HCEC 1CT (cell line): ENCODE measurements at places on chromosomes 5 and 9.

DNA sequence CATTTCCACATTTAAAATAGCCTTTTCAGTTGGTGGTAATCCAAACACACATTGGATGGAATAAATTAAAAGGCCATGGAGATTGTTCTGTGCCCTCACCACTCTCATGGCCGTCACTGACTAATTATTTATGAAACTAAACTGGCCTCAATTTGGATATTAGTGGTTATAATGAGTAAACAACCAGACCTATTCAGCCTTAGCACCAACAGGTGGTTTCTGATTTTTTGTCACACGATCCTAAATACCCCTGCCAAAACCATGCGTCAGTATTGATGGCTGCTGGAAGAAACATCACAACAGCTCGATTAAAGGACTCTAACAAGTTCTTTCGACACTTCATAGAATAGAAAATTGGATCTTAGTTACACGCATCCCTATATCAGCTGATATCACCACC, 276.0 kb upstream of the DAP start:
- DNase-seq = no peak

- DNase-seq = no peak
Measured at GRCh38 chr9:93139365-93140182, 5.5 kb upstream of the NINJ1 start.

- DNase-seq = no peak
Measured at GRCh38 chr5:10757043-10757442, 4.0 kb downstream of the DAP start.

DNA sequence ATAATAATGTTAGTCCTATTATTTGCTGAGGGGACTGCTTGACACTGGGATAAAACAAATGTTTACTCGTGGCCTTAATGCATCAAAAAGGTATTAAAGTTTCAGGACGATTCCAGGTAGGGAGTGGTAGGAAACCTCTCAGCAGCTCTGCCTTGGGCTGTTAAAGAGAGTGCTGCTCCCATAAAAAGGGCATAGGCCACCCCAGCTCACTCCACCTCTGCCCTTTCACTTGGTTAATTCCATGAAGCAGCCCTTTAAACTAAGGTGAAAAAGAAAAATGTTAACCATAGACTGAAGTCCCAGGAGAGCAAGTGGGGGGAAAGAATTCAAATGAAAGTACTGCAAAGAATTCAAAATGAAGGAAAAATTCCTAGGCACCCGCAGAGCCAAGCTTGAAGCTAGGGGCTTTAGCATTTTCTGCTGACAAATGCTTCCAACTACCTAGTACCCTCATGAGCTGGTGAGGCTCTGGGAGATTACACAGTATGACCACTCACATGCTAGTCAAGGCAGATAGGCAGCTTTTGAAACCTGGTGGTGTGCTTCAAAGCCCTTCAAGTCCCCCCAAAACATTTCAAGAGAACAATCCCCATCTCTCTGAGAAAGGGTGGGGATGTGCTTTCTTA, 8.5 kb downstream of the KLF9 start:
- DNase-seq = no peak

DNA sequence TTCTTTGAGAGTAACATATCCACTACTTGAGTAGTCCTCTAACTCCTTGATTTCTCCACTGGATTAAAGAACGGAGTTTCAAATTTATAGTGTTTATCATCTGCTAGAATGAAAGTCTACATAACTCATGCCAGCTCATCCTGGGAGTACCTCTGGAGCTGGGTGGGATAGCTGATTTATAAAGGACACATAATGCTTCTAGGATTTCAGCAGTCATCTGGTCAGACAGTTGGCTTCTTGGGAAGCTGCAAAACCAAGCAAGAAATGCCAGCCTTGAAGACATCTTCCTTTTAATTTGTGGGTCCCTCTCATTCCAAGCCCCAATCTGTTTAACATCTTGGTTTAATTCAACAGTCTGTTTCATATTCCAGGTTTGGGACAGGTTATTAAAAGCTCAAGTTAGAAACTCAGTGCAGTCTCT, 3.2 kb downstream of the GALNT10 start:
- DNase-seq = peak; percentile 43

DNA sequence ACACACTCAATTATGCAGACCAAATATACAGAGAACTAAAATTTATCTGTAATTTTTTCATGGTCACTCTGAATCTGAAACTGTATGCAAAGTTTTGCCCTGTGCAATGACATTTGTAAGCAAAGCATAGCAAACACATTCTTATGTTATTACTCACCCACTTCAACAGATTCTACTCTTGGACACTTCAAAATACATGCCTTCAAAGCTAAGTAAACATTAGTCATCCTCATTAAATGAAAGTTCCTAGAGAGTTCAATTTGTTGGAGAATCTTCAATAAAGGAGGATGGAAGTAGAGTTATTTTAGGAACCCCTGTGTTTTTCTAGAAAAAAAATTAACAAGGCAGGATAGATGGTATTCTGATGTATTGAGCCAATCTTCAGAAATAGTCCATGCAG, 639.7 kb upstream of the C9orf72 start:
- DNase-seq = peak; percentile 15

- DNase-seq = no peak
Measured at GRCh38 chr5:82018462-82018861, 46.6 kb downstream of the ATG10 start.

- peak; percentile 48 for DNase-seq
Measured at GRCh38 chr5:33046091-33046490, 335.0 kb downstream of the NPR3 start.

DNA sequence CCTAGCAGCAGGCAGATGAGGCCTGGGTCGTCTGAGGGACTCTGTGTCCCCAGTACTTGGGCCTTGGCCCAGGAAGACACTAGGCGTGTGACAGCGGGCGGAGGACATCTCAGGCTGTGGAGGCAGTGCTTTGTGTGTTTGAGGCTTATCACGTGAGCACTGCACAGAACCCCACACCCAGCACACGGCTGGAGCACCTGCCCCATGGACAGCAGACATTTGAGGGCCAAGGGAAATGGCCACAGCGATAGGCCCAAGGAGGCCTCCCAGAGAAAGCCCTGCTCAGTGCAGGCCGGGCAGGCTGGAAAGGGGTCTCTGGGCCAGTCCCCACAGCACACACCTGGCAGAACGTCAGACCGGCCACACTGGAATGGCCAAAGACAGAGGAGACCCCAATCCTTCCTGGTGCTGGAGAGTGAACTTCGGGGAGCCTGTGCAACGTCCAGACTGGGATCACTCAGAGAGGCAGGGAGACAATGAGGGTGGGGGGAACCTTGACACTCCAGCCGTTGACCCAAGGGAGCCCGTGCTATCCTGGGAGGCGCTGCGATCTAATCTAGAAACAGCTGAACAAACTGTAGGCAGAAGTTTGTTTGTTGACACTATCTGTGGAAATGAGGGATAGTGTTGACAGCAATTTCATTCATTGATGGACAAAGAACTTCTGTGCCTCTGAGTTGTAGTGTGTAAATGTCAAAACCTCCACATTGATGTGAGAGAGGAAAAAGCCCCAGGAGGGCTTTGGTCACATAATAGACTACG, 19.6 kb upstream of the FLT4 start:
- no peak for DNase-seq

GRCh38 chr5:34501840-34502239, 154.3 kb upstream of the RAI14 start:
- DNase-seq = no peak

DNA sequence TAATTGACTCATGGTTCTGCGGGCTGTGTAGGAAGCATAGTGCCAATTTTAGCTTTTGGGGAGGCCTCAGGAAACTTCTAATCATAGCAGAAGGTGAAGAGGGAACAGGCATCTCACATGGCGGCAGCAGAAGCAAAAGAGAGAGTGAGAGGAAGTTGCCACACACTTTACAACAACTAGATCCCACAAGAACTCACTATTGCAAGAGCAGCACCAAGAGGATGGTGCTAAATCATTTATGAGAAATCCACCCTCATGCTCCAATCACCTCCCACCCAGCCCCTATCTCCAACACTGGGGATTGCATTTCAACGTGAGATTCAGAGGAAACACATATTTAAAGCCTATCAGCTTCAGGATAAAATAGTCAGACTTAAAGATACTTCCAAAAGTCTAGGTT, 36.1 kb upstream of the LPAR1 start:
- no peak for DNase-seq

DNA sequence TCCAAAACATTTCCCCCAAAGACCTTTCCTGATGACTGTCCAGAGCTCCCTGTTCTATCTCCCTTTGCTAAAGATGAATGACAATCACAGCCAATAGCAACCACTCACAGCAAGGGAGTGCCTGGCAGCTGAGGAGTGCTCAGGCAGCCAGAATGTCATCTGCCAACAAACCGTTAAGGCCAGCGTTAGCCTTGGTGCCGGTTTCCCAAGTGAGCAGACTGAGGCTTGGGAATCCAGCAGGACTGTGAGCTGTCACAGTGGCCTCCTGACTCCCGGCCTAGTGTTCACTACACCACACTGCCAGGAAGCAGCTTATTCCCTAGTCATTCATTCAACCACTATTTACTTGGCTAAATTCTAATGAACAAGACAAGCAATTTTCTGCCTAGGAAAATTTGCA, 24.7 kb downstream of the STK10 start:
- no peak for DNase-seq

GRCh38 chr5:122653087-122654017, 121.5 kb upstream of the SNX2 start:
- no peak for DNase-seq

- DNase-seq = no peak
Measured at GRCh38 chr5:137563301-137563645, 64.1 kb upstream of the SPOCK1 start.

- no peak for DNase-seq
Measured at GRCh38 chr5:172455087-172455381, 709 bp upstream of the SH3PXD2B start.

GRCh38 chr5:111135363-111135762, 43.2 kb downstream of the WDR36 start:
- no peak for DNase-seq

GRCh38 chr9:117149996-117150395, 264.9 kb downstream of the ASTN2 start:
- no peak for DNase-seq
